ENCODE measurements at places on chromosomes 6 and 20.

- no peak for DNase-seq
Observed at GRCh38 chr6:2786269-2786668, 21.1 kb downstream of the WRNIP1 start.

GRCh38 chr6:4300917-4301316 lies 165.5 kb upstream of the ECI2 start:
- no peak for DNase-seq

- no peak for DNase-seq
Observed at GRCh38 chr6:98560841-98561240, 273.5 kb upstream of the POU3F2 start.

DNA sequence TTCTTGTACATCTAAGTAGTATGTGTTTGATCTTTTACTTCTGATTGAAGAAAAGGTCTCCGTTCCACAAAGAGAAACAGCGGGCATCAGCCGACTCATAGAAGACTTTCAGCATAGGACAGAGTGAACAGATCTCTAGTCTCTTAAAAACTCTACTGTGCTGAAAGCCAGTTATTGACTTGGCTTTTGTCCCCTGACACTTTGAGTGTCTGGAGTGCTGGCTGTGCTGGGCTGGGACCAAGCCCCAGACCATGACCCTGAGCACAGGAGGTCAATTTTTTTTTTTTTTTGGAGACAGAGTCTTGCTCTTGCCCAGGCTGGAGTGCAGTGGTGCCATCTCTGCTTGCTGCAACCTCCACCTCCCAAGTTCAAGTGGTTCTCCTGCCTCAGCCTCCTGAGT lies 27.8 kb downstream of the MYBL2 start:
- DNase-seq: no peak

DNA sequence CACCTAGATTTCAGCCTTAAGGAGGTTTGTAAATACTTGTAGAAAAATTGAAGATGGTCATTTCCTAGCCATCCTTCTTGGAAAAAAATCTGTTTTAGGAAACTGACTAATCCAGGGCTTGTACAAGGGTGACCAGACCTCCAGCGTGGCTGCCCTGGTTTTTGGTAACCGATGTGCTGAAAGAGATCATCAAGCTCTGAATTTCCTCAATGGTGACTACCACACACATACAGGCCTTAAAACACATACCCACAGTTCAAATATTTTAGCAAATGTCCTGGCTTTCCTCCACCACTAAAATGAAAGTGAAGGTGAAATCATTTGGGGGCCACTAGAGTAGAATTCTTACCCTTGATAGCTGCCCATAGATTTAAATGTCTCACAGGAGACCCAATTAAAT lies 215.3 kb upstream of the SUPT3H start:
- no peak for DNase-seq

- no peak for DNase-seq
Observed at GRCh38 chr6:148818939-148819575, 72.2 kb downstream of the UST start.

DNA sequence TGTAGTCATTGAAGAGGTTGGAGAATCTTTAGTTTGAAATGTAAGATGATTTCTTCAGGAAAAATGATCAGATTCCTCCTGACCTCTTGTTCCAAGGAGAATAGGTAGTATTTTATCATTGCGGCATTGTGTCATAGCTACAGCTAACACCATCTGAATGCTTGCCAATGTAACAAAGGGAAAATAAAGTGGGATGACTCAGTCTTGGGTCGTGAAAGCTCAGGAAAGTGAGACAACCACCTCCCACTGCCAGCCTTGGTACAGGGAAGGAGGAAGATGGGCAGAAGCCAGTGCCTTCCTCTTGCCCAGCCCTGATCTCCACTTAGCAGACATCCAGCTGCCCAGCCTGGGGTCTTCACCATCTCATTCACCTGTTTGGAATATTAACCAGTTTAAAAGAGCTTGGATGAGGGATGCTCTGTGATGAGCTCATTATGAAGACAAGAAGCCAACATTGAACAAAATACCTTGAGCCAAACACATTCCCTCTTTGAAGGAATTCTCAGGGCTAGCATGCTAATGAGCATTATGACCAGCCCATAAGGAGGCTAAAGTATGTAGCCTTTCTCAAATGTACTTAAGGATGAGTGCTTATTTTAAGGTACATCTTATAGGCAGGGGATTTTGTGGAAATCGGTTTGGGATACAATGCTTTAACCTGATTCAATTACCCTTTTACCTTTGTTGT lies 40.0 kb upstream of the APCDD1L start:
- DNase-seq: no peak

GRCh38 chr20:16864069-16864468 lies 115.9 kb downstream of the OTOR start:
- no peak for DNase-seq

DNA sequence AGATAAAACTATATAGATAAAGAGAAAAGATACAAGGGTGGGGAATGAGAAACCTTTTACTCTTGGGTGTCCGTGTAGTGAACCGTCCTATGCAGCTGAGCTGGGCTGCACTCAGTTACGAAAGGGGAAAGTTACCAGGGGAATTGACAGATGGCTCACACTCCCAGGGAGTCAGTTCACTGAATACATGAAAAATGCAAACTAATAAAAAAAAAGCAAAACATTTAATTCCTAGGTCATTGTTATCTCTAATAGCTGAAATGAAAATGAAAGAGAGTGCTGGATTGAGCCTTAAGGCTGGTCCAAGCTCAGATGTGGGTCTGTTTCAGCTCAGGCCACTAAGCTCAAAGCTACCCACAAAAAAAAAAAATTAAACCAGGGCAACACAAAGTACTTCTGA lies 138.0 kb downstream of the THBS2 start:
- DNase-seq: no peak

GRCh38 chr6:168896321-168896720 lies 357.3 kb downstream of the THBS2 start:
- DNase-seq: no peak

DNA sequence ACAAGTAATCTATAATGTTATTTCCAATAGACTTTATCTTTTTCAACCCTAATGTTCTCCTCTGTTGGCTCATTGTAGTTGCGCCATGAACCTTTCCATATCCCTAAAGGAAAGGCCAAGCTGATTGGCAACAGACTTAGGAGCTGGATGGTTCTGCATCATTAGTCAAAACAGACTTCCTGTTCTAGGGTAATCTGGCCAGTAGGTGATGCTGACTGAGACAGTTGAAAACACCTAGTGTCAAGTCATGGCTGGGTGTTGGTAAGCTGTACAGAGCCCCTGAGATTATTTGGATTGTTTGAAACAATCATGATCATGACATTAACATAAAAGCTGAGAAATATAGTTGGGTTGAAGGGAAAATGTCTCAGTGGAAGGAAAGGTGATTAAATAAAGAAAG lies 231.4 kb downstream of the PHACTR1 start:
- no peak for DNase-seq

DNA sequence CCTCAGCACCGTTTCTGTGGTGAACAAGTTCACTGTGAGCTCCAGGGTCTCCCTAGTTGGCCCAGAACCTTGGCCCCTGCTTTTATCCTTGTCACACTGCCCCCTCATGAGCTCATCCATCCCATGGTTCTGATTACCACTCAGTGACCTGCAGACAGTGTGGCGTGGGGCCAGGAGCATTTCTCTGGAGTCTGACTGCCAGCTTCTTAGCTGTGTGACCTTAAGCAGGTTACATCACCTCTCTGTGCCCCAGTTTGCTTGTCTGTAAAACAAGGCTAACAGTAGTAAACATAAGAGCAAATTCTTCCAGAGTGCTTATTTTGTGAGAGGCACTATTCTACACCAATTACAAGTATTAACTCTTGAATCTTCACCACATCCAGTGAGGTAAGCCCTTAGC lies 14.8 kb upstream of the MDGA1 start:
- DNase-seq: no peak

DNA sequence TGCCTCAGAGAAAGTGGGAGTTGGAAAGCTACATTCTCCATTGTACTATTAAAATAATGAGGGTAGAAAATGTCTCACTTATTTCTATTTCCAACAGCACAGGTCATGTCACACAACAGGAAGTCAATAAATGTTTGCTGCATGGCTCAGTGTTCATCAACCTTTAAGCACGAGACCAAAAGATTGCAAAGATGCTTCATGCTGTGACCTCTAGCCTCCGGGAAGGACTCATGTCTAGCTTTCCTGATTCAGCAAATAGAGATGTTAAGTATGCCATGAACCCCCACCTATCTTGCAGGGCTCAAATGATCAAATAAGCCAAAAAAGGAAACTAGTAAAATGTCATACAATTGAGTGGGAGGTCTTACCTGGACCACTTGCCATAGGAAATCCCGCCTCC lies 57.4 kb downstream of the NCOA6 start:
- DNase-seq: no peak

DNA sequence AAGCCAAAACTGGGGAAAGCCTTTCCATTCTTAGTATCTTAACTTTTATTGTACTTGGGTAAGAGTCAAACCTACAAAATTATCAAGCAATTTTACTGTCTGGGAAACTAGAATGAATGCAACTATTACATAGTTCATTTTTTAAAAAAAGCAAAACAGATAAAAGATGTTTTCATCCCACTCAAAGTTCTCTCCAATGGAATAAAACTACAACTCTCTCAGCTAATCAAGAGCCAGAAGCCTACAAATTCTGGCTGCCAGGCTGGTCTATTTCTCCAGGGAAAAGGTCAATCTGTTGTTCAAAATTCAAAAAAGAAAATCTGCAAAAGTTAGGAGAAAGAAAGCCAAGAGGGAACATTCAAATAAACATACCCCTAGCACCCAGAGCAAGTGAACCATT lies 56.2 kb downstream of the COL12A1 start:
- DNase-seq: peak; percentile 29

DNA sequence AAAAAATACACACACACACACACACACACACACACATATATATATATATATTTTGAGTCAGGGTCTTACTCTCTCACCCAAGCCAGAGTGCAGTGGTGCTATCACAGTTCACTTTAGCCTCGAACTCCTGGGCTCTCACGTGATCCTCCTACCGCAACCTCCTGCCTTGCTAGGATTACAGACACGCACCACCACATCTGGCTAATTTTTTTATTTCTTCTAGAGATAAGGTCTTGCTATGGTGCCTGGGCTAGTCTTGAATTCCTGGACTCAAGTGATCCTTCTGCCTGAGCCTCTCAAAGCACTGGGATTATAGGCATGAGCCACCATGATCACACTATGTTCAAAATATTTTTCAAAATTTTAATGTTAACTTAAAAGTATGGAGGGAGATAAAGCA lies 43.5 kb downstream of the NUP153 start:
- no peak for DNase-seq

GRCh38 chr6:116476002-116476678 lies 15.0 kb downstream of the CALHM6 start:
- DNase-seq: no peak

DNA sequence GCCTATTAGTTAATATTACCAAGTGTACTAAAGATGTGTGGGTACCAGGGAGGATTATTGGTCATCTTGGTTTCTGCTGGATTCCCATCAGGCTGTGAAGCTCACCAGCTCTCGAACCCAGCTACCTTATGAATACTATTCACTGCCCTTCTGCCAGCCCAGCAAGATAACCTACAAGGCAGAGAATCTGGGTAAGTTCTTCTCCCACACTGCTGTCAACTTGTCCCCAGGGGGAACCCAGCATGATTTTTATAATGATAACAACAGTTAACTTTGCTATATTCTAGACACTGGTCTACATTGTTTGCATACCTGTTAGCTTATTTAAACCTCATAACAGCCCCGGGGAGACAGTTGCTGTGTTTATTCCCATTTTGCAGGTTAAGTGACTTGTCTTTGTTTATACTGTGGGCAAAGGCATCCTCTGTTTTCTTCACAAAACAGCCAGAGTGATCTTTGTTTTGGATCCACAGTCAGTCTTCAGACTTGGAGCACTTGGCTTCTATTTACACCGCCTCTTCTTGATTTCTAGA lies 26.5 kb downstream of the TM9SF4 start:
- no peak for DNase-seq

- no peak for DNase-seq
Observed at GRCh38 chr20:59630526-59630925, 26.2 kb downstream of the PHACTR3 start.

DNA sequence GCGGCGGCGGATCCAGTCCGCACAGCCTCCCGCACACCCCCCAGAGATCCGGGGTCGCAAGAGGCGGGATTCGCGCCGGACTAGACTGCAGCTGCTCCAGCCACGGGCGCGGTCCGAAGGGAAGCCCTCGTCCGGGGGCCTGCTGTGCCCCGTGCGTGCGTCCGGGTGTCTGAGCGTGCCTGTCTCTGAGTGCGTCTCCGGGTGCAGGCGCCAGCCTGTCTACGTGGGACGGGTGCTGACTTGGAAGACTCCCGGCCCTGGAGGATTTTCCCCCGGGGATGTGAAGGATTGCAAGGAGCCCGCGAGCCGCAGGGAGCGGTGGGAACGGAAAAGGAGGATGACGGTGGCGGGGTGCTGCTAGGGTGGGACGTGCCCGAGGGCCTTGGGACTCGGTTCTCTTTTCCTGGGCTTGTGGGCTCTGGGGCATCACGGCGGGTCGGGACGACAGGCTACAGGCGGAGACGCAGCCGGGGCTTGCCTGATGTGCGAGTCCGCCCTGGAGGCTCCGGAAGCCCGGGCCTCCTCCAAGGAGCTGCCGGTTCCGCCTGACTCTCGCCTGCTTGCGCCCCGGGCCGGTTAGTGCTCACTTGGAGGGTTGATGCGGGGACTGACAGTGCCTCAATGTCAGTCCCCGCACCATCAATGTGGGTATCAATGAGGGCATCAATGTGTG lies 5.7 kb downstream of the MAFB start:
- DNase-seq: peak; percentile 16

DNA sequence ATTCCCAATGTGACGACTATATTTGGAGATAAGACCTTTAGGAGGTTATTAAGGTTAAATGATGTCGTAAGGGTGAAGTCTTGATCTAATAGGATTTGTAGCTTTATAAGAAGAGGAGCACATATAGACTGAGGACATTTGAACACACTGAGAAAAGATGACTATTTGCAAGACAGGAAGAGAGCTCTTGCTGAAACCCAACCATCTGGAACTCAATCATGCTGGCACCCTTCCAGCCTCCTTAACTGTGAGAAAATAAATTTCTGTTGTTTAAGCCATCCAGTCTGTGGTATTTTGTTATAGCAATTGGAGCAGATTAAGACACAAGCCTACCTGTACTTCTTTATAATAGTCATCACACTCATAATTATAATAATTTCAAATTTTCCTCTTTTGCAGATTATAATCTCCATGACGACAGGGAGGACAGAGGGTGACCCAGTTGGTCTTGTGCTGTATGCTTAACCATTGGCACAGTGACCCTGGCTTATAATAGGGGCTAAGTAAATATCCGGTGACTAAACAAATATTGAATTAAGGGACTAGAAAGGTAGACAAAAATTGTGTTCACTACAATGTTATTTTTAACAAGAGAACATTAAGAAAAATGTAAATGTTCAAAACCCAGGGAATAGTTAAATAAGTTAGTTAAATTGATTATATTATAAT lies 206.4 kb upstream of the HDDC2 start:
- DNase-seq: no peak

- no peak for DNase-seq
Observed at GRCh38 chr6:152625213-152625612, 11.9 kb downstream of the SYNE1 start.
